Activated naive CD4-positive, alpha-beta T cell treated with anti-CD3 and anti-CD28 coated beads, Interleukin-2, amount 50 U/mL, for 72 hours (primary cell): ENCODE measurements at places on chromosomes 3 and 15. TPM values are rescaled to one million over a fixed set of nuclear protein-coding genes. Genes with fewer than 3 reads are reported as not detected.

DNA sequence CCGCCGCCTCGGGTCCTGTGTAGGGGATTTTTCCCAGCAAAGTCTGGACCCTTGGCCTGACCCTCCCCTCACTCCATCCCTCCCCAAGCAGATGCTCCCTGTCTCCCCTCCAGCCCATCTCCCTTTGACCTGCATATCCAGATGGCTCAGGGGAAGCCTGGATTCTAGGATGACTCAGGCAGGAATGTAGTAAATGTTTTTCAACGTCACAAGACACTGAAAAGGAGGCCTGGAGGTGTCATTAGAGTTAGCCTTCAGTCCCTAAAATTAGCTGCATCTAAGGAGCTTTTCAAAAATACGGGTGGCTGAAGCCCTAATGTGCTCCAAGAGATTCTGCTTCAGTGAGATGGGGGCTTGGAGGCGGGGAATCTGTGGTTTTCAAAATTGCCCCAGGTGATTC is 7.2 kb downstream of the ACAN start:
- no peak for DNase-seq

DNA sequence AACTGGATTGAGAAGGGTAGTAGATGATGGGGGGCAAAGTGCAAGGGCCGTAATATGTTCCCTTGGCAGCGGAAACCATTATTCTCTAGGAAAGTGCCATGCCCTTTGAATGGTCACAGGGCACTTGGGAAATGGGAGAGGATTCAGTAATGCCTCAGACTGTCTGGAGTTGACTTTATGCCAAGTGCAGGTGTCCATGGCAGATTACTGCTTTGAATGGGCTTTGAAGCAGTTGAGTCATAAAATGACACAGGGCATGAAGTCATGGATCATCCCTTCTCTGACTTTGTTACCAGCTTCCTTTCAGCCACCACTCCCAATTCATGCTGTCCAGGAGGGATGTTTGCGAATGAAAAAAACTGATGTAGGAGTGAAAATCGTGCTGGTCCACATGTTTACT is 20.1 kb downstream of the AADACL2 start:
- DNase-seq: no peak

DNA sequence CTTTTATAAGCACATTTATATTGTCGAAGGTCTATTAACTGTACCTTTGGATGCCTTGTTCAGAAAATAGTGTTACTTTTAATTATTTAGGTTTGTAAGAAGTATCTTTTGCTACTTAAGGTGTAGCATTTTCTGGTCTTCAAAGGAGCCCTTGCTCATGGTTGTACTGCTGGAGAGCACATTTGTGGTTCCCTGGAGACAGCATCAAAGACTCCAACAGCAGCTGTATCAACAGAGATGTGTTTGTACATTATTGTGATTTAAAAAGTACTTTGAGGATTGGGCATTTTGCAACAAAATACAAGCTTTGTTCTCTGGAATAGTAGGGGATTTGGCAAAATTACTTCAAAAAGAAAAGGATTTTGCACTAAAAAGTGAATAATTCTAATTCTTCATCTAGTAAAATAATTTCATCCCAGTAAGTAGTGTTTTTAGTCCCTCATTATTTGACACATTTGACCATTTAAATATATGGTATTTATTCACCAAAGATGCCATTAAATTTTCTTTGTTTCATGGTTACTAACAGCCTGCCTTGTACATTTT is 16.5 kb downstream of the TBC1D23 start:
- DNase-seq: no peak

DNA sequence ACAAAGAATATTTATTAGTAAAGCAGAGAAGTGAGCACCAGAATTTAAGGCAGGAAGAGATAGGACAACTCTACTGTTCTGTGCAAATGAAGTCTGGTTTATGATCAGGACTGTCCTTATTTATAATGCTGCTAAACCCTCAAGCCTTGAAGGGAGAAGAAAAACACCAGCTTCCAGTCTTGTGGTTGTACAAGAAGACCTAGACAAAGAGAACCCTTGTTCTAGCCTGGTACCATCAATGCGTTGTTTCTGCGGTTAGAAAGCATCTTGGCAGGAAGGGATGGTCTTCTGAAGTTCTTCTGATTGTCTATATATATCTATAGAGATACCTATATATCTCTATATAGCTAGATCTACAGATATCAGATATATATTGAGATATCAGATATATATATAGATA is 33.8 kb downstream of the PDCD10 start:
- DNase-seq: no peak

DNA sequence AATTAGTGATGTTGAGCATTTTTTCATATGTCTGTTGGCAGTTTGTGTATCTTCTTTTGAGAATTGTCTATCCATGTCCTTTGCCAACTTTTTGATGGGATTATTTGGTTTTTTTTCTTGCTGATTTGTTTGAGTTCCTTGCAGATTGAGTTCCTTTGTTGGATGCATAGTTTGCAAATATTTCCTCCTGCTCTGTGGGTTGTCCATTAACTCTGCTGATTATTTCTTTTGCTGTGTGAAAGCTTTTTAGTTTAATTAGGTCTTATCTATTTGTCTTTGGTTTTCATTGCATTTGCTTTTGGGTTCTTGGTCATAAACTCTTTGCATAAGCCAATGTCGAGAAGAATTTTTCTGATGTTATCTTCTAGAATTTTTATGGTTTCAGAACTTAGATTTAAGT is 414.6 kb downstream of the EPHA6 start:
- no peak for DNase-seq

- DNase-seq: no peak
Measured at GRCh38 chr3:189999718-190000117, 121.0 kb downstream of the P3H2 start.

DNA sequence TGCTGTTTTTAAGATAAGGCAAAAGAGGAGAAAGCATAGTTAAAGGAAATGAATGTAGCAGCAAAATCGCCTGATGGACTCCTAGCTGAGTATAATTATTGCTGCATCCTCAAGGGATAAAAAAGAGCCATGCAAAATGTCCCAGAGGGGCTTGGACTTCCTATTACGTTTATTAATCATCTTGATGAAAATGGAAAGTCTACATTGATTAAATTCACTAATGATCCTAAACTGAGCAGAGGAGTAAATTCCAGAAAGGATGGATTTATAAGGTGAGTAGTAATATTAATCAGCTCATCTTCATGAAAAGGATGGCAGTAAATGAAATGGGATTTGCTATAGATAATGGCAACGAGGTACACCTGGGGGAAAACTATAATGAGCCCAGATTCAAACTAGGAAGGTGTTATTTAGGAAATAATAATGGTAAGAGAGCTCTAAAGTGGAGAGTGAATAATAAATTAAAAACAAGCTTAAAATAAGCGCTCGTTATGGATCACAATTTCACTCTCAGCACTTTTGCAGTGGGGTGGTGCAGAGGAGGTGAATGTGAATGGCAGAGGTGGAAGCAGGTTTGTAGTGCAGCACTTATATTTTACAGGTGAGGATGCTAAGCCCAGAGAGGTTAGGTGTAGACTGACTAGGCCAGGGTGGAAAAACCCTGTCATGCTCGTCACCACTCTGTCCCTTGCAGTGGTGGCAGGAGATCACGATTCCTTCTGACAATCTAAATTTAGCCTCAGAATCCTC is 22.3 kb downstream of the IL5RA start:
- DNase-seq: no peak

DNA sequence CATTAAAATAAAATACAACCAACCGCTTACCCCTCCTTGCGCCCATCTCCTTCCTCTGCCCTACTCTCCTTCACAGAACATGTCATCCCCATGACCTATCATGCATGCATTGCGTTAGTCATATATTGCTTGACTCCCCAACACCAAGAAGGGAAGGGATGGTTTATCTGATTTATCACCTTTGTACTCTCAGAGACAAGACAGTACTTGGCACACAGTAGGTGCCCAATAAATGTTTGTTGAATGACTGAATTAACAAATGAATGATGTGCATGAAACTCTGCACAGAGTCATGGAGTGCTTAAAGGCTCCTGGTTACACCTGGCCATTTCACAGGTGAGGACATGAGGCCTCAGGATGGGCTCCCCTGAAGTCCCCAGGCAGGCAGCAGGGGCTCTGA is 59.7 kb downstream of the IQSEC1 start:
- no peak for DNase-seq

GRCh38 chr3:191455257-191455952 is 5.6 kb upstream of the PYDC2 start:
- no peak for DNase-seq

- no peak for DNase-seq
Measured at GRCh38 chr3:57158813-57159738, 6.1 kb downstream of the IL17RD start.

DNA sequence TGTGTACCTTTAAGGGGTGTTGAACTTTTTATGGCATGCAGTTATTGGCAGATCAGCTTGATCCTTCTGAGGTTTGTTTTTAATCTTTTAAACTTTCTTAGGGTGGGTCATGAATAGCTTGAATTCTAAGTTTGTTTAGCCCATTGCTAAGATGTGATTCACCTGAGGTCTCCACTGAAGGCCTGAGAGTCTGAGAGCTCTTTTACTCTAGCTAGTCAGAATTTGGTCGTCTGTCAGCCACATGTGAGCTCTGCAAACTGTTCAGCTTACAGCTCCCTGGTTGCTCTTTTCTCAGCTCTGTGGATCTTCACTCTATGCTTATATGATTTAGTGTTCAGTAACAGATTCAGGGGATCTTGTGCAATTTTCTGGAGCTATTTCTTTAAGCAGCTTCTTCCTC is 161.3 kb downstream of the ABHD5 start:
- no peak for DNase-seq

GRCh38 chr3:71238355-71238757 is 345.2 kb downstream of the FOXP1 start:
- DNase-seq: no peak

GRCh38 chr3:192772240-192772894 is 45.0 kb upstream of the FGF12 start:
- DNase-seq: no peak

GRCh38 chr15:63380808-63381282 is 801 bp downstream of the CA12 start:
- no peak for DNase-seq

DNA sequence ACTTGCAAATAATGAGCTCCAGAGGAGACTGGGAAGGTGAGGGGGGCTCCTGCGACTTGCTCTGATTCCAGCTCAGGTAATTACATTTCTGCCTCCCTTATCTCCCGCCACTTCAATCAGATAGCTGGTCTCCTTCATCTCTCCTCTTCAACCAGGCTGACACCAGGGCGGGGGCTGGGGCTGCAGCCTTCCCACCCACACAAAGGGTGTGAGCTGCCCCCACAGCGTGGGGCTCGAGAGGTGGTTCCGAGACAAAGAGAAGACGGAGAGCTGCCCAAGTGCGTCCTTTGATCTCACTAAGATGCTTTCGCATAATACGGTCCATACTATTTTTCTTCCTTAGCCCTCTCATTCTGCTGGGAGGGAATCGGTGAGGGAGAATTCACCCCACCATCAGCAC is 139.7 kb downstream of the NSMCE3 start:
- no peak for DNase-seq

GRCh38 chr3:50609071-50609762 is 2.4 kb downstream of the CISH start:
- no peak for DNase-seq

DNA sequence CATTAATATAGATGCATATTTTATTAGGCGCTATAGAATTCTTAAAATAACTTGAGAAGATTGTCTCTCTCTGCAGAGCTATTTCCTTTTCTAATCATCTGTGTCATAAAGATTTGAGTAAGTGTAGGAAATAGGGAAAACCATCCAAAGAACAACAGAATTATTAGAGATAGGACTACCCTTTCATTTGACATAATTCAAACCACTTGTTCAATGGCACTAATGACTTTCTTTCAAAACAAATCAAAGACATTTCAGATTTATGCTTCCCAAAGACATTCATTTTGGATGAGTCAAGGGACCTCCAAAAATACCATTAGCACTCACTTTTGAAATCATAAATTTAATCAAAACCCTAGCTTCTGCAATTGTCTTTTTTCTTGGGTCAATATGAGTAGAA is 29.5 kb downstream of the PRICKLE2 start:
- DNase-seq: no peak

GRCh38 chr15:91228383-91228782 is 128.3 kb downstream of the SV2B start:
- DNase-seq: no peak

DNA sequence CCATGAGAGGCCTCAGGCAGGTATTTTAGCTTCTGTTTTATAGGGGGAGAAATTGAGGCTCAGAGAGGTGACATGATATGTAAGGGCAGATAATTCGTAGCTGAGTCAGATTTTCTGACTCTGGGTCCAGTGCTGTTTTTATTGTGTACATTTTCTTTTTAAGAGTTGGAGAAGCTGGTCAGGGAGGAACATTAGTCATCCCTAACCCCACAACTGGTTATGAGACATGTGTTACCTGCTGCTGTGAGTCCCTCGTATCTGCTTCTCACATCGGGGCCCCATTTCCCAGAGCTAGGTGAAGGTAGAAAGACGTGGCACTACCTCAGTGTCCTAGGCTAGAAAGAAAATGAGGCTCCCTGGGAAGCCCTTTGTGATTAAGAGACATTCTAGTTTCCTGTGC is 28.6 kb downstream of the GALNT15 start:
- no peak for DNase-seq

DNA sequence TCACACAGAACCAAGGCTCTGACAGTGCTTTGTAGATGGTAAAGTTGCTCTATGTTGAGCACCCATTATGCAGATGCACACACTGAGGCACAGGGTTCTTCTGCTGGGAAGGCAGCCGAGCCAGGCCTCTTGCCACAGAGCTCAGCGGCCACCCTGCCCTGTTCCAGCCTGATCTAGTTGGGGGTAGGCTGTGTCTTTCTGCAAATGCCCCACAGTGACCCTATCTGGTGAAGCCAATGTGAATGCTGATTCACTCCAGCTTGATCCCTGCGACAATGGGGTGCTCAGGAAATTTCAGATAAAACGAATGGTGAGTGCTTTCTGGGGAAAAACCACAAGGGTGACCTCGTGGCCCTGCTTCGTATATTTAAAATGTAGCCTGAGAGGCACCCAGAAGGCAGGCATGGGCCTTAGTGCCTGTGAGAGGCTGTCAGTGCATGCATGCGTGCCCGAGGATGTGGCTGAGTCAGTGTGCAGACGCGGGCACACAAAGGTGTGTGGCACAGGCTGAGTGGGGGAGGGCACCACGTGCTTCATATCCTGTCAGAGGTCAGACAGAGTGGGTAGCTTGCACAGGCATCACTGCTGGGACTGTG is 85.7 kb downstream of the ATP2B2 start:
- no peak for DNase-seq

- no peak for DNase-seq
Measured at GRCh38 chr3:116966649-116967048, 257.1 kb downstream of the TUSC7 start.

PLS1 gene
- total RNA-seq: 8.1 TPM

GP9 gene
- not detected for total RNA-seq

GOLGA8G gene
- not detected for total RNA-seq

NEK11 gene
- total RNA-seq: 1.6 TPM

PP2D1 gene
- not detected for total RNA-seq

DPPA2 gene
- not detected for total RNA-seq

C15orf61 gene
- total RNA-seq: 5.8 TPM

TMOD2 gene
- total RNA-seq: 3.6 TPM

CFAP100 gene
- total RNA-seq: not detected

PIGZ gene
- total RNA-seq: 0.23 TPM
